Activated T-helper 1 cell treated with anti-CD3 and anti-CD28 coated beads, Interleukin-2, amount 50 U/mL, for 16 hours (primary cell): ENCODE measurements at places on chromosomes 3 and 15.

GRCh38 chr15:34584996-34585395, 1.5 kb upstream of the GOLGA8B start:
- DNase-seq, result no peak

- no peak for DNase-seq
Measured at GRCh38 chr3:14744556-14744955, 69.6 kb downstream of the C3orf20 start.

DNA sequence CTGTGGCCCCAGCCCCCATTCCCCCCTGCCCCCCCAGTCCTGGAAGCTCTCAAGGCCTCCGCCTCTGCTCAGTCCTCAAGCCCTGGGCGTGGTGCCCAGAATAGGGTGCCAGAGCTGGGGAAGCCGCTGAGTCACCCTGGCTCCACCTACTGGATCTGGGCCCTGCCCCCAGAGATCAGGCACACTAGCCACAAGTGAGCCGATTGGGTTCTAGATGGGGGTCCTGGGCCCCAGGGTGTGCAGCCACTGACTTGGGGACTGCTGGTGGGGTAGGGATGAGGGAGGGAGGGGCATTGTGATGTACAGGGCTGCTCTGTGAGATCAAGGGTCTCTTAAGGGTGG, 5.7 kb downstream of the EIF4G1 start:
- no peak for DNase-seq

DNA sequence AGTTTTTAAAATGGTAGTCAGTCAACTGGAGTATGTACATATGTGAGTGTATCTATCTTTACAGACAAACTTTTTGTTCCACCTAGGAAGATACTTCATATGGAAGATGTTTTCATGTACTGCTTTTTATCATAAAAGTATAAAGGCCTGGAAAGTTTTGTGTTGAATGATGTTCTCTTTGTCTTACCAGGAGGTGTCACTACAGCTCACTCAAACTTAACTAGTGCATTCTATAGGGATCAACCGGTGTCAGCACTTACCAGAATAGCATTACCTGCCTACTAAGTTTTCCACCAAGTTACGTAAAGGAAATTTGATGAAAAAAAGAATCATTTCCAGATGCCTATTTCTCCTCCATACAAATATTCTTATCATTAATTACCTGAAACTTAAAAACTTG, 522.6 kb upstream of the SEMA6D start:
- DNase-seq, result no peak

- DNase-seq, result no peak
Measured at GRCh38 chr15:50764461-50765194, 878 bp downstream of the SPPL2A start.

DNA sequence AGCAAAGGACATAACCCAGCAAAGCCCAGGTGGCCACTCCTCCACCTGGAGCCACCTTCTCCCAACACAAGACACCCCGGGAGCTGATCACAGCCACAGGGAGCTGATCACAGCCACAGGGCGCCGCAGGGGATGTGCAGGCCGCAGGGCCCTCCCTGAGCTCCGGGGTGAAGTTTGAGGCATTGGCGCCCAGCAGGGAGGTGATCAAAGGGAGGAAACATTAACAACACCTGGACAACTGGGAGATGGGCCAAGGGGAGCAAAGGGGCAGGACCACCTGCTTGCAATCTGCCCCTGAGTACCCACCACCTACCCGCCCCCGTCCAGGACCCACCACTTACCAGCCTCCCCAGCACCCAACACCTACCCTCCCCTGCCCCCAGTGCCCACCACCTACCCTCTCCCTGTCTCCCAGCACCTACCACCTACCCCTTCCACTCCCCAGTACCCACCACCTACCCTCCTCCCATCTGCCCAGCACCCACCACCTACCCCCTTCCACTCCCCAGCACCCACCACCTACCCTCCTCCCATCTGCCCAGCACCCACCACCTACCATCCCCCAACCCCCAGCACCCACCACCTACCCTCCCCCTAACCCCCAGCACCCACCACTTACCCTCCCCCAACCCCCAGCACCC, 2.4 kb downstream of the UROC1 start:
- no peak for DNase-seq

GRCh38 chr3:27756877-27757276, 34.8 kb upstream of the EOMES start:
- no peak for DNase-seq

GRCh38 chr3:169308654-169309250, 354.8 kb downstream of the MECOM start:
- DNase-seq, result no peak

DNA sequence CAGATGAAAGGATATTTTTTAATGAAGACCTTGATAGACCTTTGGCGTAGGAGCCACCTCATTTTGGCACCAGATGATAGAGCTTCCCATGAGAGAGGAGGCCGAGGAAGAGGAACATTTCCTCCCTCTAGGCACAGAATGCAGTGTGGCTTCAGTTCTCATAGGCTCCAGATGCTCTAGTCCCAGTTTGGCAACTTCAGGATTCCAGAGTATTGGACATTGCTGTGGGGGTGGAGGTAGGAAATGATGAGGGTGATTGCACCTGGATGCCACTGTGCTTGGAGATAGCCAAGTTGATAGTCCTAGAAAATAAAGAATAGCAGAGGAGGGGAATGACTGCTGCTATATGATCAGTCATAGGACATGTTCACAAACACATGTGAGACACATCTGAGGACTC, 58.3 kb upstream of the KY start:
- no peak for DNase-seq

DNA sequence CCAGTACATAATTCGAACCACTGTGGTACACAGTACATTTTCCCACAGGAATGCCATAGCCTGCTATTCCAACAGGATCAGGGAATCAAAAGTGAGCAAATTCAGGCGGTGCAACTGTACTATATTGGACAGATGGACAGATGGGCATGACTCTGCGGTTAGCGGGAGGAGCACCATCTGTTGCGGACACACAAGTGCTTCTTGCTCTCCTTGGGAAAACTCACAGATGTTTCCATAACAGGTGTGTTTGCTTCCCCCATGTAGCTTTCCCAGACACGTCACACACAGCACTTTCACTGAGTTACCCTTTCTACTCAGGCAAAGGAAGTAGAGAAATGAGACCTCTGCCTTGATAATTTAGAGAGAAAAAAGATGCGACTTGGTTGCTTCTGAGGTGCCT, 325.1 kb upstream of the THBS1 start:
- no peak for DNase-seq

GRCh38 chr3:150975992-150976368, 3.5 kb upstream of the CLRN1 start:
- no peak for DNase-seq

DNA sequence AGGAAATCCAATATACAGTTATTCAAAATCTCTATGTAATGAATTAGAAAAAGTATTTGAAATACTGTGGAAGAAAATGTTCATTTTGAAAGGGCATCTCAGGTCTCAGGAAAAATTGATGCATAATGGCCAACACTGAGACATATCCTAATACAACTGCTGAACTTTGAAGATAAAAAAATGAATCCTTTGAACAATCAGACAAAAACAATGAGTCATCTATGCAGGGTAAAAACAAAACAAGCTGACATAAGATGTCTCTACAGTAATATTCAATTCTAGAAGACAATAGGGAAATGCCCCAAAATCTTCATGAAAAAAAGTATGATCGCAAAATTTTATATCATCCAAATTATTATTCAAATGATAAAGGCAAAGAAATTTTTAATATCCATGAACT, 34.0 kb upstream of the ZNF280D start:
- DNase-seq, result no peak
